ENCODE measurements at places on chromosomes 5 and 9.

GRCh38 chr9:32706004-32706724 lies 70.7 kb upstream of the TAF1L start:
- DNase-seq = peak; percentile 53

- DNase-seq = peak; percentile 61
Observed at GRCh38 chr5:119287547-119288111, 68.2 kb upstream of the TNFAIP8 start.

DNA sequence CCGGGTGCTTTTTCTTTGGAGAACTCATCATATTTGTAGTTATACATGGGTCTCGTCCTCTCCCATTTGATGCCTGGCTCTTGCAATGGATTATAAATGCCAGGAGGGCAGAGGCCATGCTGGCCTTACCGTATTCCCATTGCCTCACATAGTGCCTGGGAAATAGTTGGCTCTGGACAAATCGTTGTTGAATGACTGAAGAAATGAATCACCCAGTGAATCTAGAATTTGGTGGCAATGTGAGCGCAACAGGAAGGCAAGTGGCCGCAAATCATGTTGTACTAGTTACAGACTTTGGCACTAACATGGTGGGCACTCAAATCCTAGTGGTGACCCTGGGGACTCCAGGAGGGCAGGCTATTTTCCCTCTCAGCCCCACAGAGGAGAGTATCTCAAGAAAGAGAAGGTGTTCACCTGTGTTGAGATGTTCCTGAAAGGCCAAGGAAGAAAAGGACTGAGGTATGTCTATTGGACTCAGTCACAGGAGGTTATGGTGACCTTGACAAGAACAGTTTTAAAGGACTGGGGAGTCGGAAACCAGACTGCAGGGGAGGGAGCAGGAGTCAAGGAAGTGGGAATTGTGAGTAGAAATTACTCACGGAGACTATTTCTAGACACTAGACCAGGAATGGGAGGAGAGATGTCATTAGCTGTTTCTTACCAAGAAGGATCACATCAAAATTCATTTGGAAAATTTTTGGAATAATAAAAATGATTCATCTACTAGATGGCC lies 61.7 kb upstream of the COL15A1 start:
- no peak for DNase-seq

DNA sequence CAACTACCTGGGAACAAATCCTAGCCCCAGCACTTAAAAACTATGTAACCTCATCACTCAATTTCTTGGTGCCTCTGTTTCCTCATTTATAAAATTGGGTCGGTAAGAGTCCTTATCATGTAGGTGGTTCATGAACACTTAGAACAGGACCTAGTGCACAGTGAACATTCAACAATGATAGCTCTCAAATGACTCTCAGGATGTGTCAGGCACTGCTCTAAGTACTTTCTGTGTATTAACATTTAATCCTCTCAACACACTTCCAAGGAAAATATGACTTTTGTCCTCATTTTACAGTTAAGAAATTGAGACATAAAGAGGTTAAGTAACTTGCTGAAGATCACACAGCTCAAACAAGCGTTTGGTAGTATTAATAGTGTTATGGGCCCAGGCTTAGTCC lies 202.1 kb upstream of the KLF4 start:
- DNase-seq = no peak

- no peak for DNase-seq
Observed at GRCh38 chr9:136742591-136743391, at the start of gene LCN10. Gene LCN10, minus strand, starts transcription at chr9:136742940. Its CDS starts 37 bp downstream, at chr9:136742903.

DNA sequence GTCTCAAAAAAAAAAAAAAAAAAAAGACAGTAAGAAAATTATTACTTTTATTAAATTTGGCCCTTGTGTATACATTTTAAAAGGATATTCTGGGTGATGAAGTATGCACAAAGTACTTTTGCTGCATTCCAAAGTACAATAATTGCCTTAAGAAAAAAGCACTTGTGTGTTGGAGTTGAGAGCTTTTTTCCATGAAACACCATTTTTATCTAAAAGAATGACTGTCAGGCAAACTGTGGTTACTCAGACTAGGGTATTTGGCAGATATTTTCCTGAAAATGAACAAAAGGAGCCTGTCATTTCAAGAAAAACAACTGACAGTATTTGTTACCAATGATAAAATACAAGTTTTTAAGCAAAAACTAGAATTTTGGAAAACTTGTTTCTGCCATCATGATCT lies 84.3 kb upstream of the PTPN3 start:
- DNase-seq = peak; percentile 23

GRCh38 chr5:135952683-135953082 lies 2.1 kb downstream of the LECT2 start:
- no peak for DNase-seq

- no peak for DNase-seq
Observed at GRCh38 chr9:113472199-113472598, 8.7 kb downstream of the RGS3 start.

DNA sequence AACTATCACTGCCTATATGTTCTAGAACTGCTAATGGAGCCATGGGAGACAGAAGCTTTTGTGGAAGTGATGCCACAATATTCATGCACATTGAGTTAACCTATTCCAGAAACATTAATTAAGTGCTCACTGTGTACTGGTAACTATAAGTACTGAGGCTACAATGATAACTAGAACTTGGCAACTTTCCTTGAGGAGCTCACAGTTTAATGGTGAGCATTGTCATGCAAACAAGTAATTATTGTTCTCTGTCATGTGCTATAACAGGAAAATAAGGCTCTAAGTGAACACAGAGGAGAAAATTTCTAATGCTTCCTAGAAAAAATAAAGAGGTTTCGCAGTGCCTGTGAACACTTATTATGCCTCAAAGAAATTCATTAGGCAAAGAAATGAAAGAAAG lies 142.2 kb downstream of the BAAT start:
- no peak for DNase-seq

DNA sequence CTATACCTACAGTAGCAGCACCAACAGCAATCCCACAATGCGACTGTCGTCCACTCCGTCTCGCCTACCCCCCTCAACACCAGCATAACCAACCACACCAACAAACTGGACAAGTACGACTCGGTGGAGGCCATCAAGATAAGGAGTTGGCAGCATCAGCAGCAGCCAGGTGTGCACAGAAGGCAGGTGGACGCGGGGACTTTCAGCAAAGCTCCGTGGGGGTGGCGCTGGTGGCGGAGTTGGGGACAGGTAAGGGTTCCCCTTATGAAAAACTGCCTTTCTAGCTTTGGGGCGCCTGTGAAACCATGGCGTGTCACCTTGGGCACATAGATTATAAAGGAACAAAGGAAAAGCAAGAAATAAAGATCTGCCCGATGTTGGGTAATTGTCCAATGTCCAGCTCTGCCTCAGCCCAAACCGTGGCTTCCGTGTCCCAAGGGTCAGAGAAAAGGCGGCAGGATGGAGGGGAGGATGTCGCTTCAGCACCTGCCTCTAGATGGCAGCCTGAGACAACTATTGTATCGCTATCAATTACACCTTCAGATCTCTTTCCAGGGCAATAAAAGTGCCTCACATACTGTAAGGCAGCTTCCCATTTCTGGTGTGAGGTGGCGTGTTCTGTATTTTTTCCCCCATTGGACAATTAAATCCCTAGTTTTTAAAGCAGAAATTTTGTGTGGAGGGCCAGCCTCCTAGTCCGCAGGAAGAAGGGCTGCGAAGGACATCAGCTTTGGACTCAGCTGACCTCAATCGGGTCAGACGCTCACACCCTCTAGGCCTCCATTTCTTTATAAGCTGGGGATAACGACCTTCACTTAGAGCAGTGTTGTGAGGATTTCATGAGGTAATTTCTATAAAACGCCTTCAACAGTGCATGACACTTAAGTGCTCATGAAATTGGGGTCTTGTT lies 58.8 kb downstream of the MTRR start:
- DNase-seq = peak; percentile 80

DNA sequence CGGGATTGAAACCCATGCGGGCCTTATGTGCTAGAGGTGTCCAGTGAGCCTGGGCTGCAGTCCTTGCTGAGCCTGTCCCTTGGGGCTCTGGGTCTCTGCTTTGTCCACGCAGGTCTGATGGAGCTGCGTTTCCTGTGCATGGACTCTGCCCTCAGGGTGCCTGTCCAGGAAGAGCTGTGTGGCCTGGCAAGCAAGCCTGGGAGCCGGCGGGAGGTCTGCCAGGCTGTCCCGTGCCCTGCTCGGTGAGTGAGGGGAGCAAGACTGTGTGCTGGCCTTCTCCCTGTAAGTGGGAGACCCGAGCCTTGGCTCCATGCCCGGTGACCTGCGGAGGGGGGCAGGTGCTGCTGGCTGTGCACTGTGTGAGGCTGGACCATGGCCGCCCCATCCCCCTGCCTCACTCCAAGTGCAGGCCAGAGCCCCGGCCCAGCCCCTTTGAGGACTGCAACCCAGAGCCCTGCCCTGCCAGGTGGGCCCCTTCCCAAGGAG lies 11.2 kb upstream of the CACFD1 start:
- no peak for DNase-seq

GRCh38 chr5:24747327-24747726 lies 102.5 kb upstream of the CDH10 start:
- DNase-seq = no peak

- no peak for DNase-seq
Observed at GRCh38 chr9:20197976-20198685, 409.3 kb upstream of the SLC24A2 start.

- DNase-seq = no peak
Observed at GRCh38 chr9:130998597-130999244, 10.3 kb upstream of the LAMC3 start.

DNA sequence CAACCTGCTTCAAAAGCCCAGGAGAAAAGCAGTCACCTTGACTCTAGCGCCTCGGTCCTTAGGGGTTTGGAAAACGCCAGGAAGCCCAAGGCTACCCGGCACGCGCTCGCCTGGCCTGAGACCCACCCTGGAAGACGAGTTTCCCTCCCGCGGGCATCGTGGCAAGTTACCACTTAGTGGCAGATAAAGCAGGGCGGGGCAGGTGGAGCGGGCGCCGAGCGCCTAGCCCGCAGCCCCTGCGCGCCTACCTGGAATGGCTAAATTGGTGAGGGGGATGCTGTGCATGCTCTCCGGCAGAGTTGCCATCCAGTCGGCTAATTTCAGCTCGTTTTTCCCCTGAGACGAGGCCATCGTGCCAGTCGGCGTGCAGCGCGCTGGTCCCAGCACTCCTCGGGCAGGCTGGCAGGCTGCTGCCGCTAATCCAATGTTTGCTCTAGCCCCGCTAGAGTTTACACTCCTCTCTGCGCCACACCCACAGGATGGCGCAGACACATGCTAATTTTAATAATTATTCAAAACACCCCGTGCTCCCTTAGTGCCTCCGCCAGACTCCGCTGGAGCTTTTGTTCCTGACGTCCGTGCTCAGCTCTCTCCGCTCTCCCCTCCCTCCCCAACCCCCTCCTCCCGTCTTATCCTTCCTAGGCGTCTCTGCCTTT lies at the start of gene PLCXD3:
Gene PLCXD3, minus strand, starts transcription at position 426 of the 656 bp plus-strand sequence. Its CDS starts 75 bp downstream, at position 351.
- DNase-seq = peak; percentile 19

DNA sequence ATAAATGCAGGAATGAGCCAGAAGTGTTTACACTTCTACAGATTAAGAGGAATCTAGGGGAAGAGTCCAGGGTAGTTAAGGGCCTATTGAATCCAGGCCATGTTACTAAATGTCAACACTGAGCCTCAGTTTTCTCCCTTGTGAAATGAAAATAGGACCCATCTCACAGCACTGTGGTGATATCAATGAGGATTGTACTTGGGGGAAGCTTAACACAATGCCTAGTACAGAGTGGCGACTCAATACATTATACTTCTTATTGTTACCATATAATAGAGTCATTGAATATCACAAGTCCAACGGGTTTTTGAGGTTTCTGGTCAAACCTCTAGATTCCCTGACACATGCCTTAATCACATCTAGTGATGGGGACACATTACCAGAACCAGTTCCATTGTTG lies 4.6 kb downstream of the TRUB2 start:
- DNase-seq = no peak

DNA sequence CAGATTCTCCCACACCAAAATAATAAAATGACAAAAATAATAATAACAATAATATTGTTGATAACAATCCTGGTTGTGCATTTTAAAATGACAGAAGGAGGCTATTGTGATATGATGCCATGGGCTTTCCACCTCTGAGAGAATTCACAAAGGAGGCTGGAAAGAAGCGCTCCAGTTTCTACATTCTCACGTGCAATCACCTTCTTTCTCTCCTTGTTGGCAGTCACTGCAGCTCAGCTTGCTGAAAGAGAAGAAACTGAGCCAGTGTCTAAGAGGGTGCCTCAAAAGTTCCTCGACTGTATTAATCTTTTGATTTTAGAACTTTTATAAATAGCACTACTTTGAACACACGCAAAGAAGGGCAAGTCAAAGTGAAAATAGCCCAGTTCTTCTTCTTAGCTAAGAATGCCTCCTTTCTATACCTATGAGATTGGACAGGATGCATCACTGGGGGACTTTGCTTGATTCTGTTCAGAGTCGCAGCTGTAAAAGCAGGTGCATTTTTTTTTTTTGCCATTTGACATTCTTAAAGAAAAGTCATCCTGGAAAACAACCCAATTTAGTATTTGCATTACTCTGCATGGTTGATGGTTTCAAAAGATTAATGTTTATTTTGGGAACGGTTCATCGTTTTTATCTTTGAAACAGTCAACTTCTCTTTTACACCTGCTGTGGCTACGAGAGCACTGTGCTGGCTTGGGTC lies 12.4 kb upstream of the SUB1 start:
- no peak for DNase-seq

- DNase-seq = peak; percentile 26
Observed at GRCh38 chr9:7212101-7212500, 454.3 kb downstream of the KDM4C start.

- DNase-seq = no peak
Observed at GRCh38 chr9:99471033-99471432, 249.0 kb downstream of the SEC61B start.

DNA sequence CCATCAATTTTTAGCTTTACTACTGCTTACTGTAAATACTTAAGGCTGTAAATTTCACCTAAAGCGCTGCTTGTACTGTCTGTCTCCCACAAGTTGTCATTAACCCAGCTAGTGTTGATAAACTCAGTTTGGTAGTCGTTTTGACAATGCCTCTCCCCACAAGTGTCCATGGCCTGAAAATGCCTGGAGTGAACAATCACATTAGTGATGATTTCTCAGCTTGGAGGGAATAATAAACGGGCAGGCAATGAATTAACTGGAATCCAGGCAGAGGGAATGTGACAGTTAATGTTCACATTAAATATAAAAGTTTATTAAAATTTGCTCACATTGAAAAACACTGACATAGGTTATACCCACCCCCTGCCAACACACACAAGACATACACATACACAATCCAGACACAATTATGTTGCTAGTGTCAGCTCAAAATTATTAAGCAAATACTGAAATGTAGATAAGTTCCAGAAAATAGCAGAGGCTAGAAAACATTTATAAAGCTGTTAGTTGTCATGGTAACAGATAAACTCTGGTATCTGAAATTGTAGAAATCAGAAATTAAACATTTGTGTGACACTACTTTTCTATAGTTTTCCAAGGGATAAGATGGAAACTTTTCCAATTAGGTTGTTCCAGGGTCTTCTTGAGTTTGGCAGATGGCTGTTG lies 341.9 kb downstream of the DIRAS2 start:
- DNase-seq = no peak

Measured in astrocyte of the hippocampus (primary cell).